ENCODE measurements at places on chromosomes 12 and 14. TPM values are rescaled to one million over a fixed set of nuclear protein-coding genes. Genes with fewer than 3 reads are reported as not detected.

GRCh38 chr12:49868449-49868848 lies 25.5 kb upstream of the BCDIN3D start:
- no peak for DNase-seq

- DNase-seq: no peak
Measured at GRCh38 chr14:38186216-38186615, 21.5 kb upstream of the SSTR1 start.

DNA sequence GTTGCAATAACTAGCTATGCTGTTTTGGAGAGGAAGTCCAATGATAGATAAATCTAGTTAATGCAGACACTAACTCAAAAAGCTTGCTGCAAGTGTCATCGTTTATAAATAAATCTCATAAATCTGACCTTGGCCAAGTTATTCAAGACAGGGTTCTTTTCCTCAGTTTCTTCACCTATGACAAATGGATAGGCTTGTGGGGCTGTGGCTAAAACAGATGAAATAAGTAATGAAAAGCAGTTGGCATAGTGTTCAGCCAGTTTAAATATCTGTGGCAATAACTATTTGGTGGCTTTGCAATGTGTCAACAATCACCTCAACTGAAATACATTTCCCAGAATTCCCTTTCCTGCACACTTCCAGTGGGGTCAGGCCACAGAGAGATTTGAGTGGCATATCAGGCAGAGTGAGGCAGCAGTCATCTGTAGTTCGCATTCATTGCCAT lies 169.9 kb downstream of the DYRK2 start:
- no peak for DNase-seq

The SMARCC2 gene
- total RNA-seq: 20.3 TPM

GRCh38 chr14:95500772-95501401 lies 15.6 kb downstream of the SYNE3 start:
- no peak for DNase-seq

GRCh38 chr12:100688451-100688864 lies 106.1 kb upstream of the ANO4 start:
- no peak for DNase-seq

DNA sequence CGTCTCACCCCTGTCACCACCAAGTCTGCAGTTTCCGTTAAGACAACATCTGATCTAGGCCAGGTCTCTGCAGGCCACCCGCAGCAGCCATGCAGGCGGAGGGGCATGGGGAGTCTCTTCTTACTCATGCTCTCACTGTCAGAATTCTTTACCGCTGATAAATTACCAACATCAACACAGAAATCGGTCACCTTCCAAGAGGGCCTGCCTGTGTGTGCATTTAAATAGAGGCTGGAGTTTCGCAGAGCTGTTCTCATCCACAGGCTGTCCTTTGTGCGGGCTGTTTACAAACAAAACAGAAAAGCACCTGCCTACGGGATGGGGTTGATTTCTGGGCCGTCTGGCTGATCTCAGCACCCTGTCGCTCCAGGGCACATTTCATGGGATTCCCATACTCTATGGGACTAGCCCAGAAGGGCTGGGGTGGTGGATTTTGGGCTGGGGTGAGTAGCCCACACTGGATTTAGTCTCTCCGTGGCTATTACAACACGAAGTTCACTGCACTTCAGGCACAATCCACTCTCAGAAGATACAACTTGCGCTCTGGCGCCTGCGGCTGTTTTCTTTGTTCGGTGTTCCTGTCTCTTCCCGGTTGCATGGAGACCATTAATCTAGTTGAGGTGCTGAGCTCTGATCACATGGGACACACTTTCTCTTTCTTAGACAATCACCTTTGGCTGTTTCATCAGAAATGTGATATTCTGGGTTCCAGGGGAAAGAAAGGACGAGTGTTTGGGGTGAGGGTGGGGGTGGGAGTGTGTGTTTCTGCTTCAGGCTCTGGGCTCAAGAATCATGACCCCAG lies 331.1 kb downstream of the GLT1D1 start:
- DNase-seq: no peak

The AICDA gene
- total RNA-seq: 0.42 TPM

The NXPH4 gene
- 0.14 TPM for total RNA-seq

DNA sequence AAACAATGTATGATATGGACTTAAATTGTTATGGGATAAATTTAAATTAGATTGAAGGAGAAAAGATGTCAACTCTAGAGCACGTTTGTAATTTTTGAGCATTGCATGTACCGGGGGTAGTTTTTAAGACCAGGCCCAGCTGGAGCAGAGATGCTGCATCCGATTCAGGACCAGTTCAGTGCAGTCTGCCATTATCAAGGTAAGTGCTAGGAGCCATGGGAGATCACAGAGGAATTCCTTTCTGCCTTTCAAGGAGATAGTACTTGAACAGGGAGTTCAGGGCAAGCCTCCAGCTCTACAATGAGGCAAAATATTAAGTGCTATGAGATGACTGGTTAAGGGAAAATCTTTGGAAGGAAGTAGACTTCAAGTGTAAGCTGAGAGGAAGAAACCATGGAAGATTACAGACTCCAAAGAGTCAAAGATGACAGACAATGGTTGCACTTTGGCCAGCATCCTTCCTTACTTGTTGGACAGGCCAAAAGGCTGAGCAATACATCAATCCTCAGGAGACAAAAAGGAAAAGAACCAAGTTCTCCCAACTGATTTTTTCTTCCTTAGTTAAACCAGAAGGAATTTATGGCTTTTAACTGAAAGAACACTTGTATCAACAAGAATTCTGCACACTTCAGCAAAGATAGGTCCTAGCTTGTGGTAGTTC lies 113.2 kb upstream of the HIF1A start:
- DNase-seq: no peak

The CLEC14A gene
- 4.8 TPM for total RNA-seq

The KRT2 gene
- 3.6 TPM for total RNA-seq

GRCh38 chr14:74219277-74220205 lies 19.7 kb upstream of the VSX2 start:
- DNase-seq: no peak

- no peak for DNase-seq
Measured at GRCh38 chr14:31895206-31895605, 181.9 kb upstream of the ARHGAP5 start.

DNA sequence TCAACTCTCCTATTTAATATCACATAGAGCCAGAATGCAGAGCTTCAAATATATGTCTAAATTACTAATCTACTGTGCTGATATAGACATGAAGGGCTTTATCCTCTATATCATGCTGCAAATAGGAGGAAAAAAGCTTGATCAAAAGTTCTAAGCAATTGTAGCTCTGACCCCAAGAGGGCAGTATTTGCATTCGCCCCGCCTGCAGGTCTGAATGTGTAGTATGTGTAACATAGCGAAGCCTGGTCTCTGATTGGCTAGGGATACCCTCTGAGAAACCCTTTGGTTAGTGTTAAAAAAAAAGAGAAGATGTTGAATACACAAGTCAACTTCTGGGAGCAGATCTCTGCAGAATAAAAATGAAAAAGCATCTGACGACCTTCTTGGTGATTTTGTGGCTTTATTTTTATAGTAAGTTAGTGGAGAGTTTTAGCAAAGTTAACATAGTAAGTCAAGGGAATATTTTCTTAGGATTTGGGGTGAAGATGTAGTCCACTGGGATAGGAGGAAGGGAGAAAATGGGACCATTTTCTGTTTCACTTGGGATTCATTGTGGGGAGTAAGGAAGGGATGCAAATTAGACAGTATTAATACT lies 151.6 kb upstream of the OR4E1 start:
- peak; percentile 55 for DNase-seq

DNA sequence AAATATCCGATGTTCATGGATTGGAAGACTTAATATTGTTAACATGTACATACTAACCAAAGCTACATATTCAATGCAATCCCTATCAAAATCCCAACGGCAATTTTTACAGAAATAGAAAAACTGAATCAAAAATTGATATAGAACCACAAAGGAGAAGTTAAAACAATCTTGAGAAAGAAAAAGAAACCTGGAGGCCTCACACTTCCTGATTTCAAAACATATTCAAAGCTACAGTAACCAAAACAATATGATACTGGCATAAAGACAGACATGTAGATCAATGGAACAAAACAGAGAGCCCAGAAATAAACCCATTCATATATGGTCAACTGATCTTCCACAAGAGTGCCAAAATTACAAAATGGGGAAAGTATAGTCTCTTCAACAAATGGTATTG lies 5.4 kb upstream of the PELI2 start:
- no peak for DNase-seq

The SMIM41 gene
- total RNA-seq: 0.42 TPM

DNA sequence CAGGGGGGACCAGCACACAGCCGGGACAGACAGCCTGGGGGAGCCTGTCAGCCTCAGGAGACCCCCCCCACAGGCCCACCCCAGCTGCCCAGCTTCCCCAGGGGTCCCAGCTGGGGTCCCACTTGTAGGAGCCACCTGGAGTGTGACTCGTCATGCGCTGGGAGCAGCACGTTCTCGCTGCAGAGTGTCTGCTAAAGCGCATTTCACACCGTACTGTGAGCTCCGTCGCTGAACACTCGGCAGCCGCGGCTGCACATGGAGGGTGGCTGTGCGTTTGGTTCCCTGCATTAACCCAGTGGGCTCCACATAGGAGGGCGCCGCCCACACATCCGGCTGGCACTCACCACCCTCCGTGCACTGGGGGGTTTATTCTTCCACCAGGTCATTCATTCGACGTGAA lies 56.7 kb downstream of the FBRSL1 start:
- no peak for DNase-seq

- DNase-seq: no peak
Measured at GRCh38 chr12:62299617-62300016, 39.4 kb downstream of the USP15 start.

DNA sequence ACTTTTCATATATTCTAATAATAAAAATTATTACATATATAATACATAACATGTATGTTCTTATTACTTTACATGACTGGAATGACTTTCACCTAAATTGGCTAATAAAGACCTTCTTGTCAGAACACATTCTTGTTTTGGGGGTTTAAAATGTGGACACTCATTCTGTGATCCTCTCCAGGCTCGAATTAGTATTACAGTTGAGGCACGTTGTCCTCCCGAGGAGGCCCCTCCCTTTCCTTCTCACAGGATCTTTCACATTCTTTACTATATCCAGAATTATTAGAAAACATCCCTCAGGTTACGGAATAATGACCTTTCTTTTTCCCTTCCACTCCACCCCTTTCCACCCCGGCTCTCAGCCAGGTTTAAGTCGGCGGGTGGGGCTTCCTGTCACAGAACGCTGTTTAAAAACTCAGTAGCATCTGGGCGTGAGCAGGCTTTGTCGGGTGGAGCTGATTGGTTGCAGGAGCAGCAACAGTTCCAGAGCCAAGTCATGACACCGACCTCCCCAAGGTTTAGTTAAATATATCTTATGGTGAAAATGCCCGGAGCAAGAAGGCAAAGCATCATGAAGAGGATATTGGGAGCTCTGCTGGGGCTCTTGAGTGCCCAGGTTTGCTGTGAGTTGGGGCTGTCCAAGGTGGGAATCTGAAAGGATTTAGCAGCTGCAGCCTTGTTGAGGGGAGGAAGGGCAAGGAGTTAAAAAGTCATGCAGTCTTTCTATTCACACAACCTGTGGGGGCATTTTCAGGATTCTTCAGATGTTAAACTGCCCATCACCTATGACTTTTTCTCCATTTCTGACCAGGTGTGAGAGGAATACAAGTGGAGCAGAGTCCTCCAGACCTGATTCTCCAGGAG lies 396.7 kb upstream of the OR4E1 start:
- peak; percentile 69 for DNase-seq

GRCh38 chr14:58740379-58740935 lies 102.7 kb downstream of the DACT1 start:
- DNase-seq: no peak

The SPX gene
- 10.7 TPM for total RNA-seq

GRCh38 chr12:7092229-7092985 lies at the start of gene C1R:
C1R (minus strand) TSS chr12:7092445; CDS start chr12:7092388, 57 bp downstream.
- DNase-seq: peak; percentile 55

The RPL10L gene
- total RNA-seq: not detected

- no peak for DNase-seq
Measured at GRCh38 chr12:57939291-57939690, 2.1 kb upstream of the ATP23 start.

DNA sequence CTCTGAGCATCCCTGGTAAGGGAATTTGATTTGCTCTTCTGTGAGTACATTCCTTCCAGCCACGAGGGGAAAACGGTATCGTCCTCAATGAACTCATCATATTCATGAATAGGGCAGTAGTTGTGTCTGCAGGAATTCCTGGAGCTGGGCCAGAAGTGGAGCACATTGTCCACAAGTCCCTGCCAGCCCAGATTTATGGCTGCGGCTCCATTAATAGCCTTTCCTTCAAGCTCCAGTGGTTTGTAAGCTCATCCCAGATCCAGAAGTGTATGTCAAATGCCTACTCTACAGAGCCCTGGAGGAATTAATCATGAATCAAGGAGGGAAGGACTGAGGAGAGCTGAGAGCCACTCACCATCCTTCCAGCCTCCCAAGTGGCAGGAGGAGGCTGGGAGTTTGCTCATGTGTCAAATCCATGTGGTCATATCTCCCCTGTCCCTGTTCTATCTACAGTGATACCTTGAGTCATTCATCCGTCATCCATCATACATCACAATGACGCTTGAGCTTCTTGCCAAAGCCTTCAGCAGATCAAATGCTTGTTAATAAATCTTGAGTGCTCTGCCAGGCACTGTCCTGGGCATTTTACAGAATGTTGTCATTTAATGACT lies 65.5 kb downstream of the SVOP start:
- no peak for DNase-seq

DNA sequence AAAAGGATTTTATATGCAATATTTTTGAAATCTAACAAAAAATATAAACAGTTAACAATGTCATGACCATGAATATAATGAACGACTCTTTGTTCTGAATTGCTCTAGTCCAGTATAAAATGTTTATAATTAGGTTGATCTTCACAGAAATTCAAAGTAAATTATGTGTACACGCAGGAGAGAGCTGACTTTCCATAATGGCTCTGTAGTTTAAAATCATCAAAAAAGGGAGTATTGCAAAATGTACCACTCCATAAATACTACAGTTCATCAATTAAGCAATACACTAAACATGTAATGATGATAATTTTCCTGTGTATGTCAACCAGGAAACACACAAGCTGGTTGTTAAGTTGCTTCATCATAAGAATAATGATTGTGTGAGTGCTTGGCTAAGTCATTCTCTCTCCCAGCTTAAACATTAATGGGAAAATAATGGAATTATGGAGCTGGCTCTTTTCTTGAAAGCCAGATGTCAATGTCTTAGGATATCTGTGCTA lies 189.5 kb upstream of the PLEKHG7 start:
- DNase-seq: no peak

DNA sequence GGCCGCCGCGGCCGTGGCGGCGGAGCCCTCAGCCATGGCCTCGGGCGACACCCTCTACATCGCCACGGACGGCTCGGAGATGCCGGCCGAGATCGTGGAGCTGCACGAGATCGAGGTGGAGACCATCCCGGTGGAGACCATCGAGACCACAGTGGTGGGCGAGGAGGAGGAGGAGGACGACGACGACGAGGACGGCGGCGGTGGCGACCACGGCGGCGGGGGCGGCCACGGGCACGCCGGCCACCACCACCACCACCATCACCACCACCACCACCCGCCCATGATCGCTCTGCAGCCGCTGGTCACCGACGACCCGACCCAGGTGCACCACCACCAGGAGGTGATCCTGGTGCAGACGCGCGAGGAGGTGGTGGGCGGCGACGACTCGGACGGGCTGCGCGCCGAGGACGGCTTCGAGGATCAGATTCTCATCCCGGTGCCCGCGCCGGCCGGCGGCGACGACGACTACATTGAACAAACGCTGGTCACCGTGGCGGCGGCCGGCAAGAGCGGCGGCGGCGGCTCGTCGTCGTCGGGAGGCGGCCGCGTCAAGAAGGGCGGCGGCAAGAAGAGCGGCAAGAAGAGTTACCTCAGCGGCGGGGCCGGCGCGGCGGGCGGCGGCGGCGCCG lies 381 bp downstream of the YY1 start:
- DNase-seq: no peak
